Hepatocyte (in vitro differentiated cells): ENCODE measurements at places on chromosomes 2 and 18. TPM values are rescaled to one million over a fixed set of nuclear protein-coding genes. Genes with fewer than 3 reads are reported as not detected.

The NPAS2 gene
- total RNA-seq, result 7.7 and 8.3 TPM in 2 replicates

- H3K27me3 ChIP-seq, result no peaks in the 10 kb centered on the region
- DNase-seq, result no peak
- no peaks in the 10 kb centered on the region for H3K4me1 ChIP-seq
- H3K4me3 ChIP-seq, result no peak overlapping the region
Observed at GRCh38 chr18:28594034-28594433, 417.1 kb upstream of the CDH2 start.

The STARD7 gene
- 119 and 138 TPM in 2 replicates for total RNA-seq

DNA sequence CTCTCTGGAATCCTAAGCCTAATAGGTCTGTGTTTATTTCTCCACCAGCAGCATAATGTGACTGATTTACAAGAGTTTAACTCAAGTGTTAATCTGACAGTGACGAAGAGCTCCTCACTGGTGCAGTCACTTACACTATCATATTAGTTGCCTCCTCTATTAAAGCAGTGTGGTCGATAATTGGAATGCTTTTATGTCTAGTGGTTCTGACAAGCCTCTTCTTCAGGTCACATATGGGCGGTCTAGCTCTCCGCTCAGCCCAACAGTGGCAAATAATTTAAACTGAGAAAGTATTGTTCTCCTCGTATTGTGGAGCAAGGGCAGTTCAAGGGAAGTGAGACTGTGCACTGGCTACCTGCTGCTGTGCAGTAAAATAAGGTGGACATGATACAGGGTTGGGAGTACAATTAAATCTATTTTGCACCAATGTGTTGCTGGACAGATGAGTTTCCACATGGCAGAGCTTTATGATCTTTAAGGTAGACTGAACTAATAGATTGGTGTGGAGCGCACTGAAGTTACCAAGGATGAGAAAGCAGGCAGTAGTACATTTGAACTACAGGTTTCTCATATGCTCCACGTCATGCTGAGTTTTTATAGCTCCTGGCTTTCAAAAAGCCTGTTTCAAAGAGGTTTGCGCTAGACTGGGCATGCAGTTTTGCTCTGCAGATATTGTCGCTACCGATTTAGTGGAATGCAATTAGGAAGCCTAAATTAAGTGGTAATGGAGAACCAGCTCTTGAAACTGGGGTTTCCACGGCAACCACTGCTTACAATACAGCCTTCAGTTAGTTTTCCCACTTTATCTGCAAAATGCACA is 151.7 kb upstream of the POU3F3 start:
- H3K4me1 ChIP-seq, result no peaks in the 10 kb centered on the region
- H3K4me3 ChIP-seq, result no peak overlapping the region
- no peaks in the 10 kb centered on the region for H3K27me3 ChIP-seq
- DNase-seq, result no peak
